ENCODE measurements at places on chromosomes 5 and 9.

DNA sequence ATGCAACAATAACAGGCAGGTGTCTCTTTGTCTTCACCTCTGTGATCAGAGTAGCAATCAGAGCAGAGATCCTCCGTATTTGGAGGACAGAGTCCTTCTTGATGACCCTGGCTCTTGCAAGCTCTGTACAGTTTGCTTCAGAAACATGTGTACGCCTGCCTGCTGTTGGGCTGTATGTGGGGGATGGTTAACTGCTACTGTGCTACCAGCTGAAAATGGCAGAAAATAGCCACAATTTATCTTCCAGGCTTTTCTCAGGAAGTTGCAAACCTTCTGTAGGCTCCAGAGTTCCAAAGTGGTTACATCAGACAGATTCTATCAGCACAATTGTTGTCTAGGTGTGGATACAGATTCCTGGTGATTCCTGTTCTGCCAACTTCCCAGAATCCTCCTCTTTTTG, 35.5 kb downstream of the DDX46 start:
- peaks cover 60% of the 10 kb centered on the region for H3K36me3 ChIP-seq
- H3K27ac ChIP-seq: no peak overlapping the region
- H3K4me1 ChIP-seq: no peaks in the 10 kb centered on the region

DNA sequence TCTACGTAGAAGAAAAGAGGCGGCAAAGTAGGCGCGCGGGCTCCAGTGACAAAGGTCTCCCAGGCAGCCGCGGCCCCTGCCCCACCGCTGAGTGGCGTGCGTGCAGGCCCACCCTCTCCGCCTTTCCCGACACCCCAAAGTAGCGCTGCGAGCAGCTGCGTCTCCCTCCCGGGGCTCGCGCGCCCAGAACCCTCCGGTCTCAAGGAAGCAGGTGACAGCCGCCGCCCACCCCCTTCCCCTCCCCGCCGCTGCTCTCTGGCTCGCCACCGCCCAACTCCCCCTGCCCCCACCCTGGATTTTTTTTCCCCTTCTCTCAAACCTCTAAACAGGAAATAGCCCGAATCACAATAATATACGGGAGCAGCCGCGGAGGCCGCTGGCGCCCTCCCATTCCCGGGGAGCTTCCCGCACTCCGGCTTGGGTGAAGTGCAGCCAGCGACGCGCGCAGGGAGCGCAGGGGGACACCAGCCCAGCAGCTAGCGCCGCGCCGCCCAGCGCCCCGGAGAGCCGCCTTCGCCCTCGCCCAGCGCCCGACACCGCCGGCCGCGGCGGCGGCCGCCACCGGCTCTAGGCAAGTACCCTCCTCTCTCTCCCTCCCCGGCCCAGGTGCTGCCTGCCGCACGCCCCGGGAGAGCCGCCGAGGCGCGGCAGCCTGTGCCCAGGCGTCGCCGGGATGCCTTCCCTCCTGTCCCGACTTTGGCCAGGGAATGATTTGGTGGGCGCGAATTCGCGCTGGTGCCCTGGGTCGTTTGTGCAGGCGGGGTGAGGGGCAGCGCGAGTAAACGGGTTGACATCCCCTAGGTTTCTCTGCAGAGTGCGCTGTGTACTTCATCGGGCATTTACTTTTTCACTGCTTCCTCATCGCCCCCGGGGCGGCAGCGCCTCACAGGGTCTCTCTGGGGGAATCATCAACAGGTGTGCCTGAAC, 52.7 kb upstream of the TJP2 start:
- H3K27ac ChIP-seq: peak overlapping the region; percentile 87
- H3K27me3 ChIP-seq: no peaks in the 10 kb centered on the region
- peak; percentile 26 for DNase-seq
- peaks cover 19% of the 10 kb centered on the region for H3K4me1 ChIP-seq
- no peaks in the 10 kb centered on the region for H3K36me3 ChIP-seq

DNA sequence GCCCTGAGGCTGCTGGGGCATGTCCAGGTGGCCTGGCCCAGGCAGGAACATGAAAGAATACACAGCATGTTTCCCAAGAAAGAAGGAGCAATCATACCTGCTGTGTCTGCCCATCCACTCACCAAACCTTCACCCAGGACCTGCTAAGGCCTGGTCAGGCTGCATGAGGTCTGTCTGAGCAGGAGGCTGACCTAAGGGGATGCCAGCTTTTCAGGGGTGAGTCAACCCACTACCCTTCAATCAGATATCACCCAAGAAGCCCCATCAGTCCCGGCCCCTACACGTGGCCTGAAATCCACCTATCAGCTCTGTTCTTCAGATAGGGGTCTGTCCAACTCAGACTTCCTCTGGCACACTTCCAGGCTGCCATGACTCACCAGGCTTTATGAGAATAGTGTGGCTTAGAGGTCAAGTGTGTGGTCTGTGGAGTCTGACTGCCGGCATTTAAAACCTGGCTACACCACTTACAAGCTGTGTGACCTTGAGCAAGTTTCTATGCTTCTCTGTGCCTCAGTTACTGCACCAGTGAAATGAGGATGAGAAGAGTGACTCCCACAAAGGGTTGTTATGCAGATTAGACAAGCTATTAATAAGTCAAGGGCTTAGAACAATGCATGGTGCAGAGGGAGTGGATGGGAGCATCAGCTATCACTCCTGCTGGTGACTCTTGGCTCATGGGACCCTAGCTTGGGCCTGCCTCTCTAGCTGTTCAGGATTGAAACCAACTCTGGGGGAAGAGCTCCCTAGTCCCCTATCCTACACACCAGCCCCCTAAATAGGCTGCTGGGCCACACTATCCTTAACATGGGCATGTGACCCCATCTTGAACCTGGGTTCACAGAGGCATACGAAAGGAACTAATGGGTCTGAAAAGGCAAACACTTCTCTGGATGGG, 130.3 kb downstream of the PAX5 start:
- peaks cover 33% of the 10 kb centered on the region for H3K27me3 ChIP-seq
- no peak overlapping the region for H3K27ac ChIP-seq
- H3K4me3 ChIP-seq: no peak overlapping the region
- H3K4me1 ChIP-seq: peaks cover 4% of the 10 kb centered on the region
- DNase-seq: no peak

DNA sequence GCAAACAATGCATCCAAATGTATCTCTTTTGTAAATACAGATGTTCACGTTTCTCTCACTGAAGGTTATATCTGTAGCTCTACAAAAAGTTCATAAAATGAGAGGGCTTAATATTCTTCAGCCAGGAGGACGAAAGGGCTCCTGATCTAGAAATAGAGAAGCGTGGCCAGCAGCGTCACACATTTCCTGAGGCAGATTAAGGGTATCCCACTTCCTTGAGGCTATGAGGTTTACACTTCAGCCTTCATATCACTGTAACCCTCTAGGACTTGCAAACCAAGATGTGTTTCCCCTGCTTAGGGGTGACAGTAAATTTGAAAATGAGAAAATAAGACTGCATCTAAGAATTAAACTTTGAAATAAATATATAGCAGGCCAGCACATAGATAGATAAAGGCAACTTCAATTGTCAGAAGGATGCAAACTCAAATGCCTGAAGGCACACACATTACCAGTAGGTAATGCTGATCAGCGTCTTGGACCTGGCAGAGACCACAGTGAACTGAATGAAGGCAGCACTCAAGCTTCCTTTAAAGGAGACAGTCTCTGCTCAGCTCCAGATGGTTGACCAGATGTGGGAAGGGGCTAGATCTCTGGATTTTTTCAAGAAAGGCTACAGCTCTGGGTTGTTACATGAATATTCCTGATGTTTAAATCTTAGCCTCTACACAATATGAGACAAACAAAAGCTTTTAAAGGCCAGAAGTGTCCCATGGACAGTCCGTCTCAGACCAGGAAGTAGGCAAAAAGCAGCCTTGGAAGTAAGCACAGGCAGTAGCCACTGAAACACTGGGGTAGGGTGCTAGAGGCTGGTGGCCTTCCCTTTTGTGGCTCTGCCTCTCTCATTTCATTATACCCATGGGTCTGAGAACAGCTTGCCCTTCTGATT, 197.7 kb downstream of the MCTP1 start:
- no peaks in the 10 kb centered on the region for H3K4me1 ChIP-seq
- no peak for DNase-seq
- H3K36me3 ChIP-seq: no peaks in the 10 kb centered on the region

GRCh38 chr9:79300068-79300467, 271.7 kb upstream of the TLE4 start:
- H3K27ac ChIP-seq: no peak overlapping the region
- H3K27me3 ChIP-seq: peaks cover 4% of the 10 kb centered on the region
- no peaks in the 10 kb centered on the region for H3K36me3 ChIP-seq
- no peak for DNase-seq

GRCh38 chr5:92879806-92880543, 701.0 kb downstream of the NR2F1-AS1 start:
- H3K4me3 ChIP-seq: no peak overlapping the region
- DNase-seq: no peak
- no peak overlapping the region for H3K27ac ChIP-seq
- no peaks in the 10 kb centered on the region for H3K4me1 ChIP-seq
- H3K27me3 ChIP-seq: no peaks in the 10 kb centered on the region
- no peaks in the 10 kb centered on the region for H3K36me3 ChIP-seq

GRCh38 chr5:180093651-180094382, 22.3 kb upstream of the RNF130 start:
- no peak overlapping the region for H3K4me3 ChIP-seq
- H3K4me1 ChIP-seq: peaks cover 10% of the 10 kb centered on the region
- DNase-seq: no peak
- H3K36me3 ChIP-seq: no peaks in the 10 kb centered on the region
- peaks cover 9% of the 10 kb centered on the region for H3K27me3 ChIP-seq

DNA sequence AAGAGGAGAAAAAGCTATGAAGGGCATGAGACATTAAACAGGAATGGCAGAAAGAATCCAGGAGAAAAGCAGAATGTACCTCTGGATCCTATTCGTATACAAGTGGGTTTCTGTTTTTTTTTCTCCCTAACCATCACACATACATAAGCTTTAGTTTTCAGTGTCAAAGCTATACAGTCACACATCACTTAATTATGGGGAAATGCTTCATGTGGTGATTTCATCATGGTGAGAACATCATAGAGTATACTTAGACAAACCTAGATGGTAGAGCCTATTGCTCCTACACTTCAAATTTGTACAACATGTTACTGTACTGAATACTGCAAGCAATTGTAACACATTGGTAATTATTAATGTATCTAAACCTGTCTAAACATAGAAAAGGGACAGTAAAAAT, 290.6 kb downstream of the AOPEP start:
- no peak overlapping the region for H3K4me3 ChIP-seq
- DNase-seq: no peak
- no peak overlapping the region for H3K27ac ChIP-seq
- no peaks in the 10 kb centered on the region for H3K27me3 ChIP-seq

- H3K4me1 ChIP-seq: no peaks in the 10 kb centered on the region
- no peak overlapping the region for H3K4me3 ChIP-seq
- H3K36me3 ChIP-seq: no peaks in the 10 kb centered on the region
- no peak for DNase-seq
Observed at GRCh38 chr5:106189121-106189809, 1481.5 kb downstream of the EFNA5 start.

DNA sequence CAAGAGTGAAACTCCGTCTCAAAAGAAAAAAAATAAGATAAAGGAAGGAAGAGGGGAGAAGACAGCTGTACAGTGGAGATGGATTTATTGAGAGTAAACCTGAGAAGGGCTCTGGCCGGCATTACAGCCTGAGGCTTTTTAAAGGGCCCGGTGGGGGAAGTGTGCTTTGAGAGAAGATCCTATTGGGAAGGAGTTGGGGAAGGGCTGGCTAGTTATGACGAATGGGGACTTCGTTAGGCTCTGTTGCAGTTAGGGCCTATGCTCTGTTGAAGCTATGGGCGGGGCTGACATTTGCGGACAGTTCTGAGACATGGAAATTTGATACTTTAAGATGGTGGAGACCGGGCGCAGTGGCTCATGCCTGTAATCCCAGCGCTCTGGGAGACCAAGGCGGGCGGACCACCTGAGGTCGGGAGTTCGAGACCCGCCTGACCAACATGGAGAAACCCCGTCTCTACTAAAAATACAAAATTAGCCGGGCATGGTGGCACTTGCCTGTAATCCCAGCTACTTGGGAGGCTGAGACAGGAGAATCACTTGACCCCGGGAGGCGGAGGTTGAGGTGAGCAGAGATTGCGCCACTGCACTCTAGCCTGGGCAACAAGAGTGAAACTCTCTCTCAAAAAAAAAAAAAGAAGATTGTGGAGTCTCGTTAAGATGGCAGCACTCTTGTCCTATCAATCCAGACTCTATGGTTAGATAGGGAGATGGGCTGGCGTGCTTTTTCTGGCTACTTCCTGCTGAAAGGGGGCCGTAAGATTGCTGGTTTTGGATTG, 33.2 kb downstream of the C9orf50 start:
- DNase-seq: no peak
- no peak overlapping the region for H3K4me3 ChIP-seq
- peaks cover 50% of the 10 kb centered on the region for H3K4me1 ChIP-seq
- peaks cover 15% of the 10 kb centered on the region for H3K27me3 ChIP-seq

GRCh38 chr5:78661044-78661443, 12.5 kb upstream of the LHFPL2 start:
- H3K36me3 ChIP-seq: no peaks in the 10 kb centered on the region
- no peak for DNase-seq
- H3K4me1 ChIP-seq: no peaks in the 10 kb centered on the region
- H3K27me3 ChIP-seq: peaks cover 27% of the 10 kb centered on the region
- no peak overlapping the region for H3K4me3 ChIP-seq
- H3K27ac ChIP-seq: no peak overlapping the region

- H3K27ac ChIP-seq: no peak overlapping the region
- H3K4me1 ChIP-seq: peaks cover 6% of the 10 kb centered on the region
- H3K36me3 ChIP-seq: no peaks in the 10 kb centered on the region
- no peak overlapping the region for H3K4me3 ChIP-seq
Observed at GRCh38 chr5:74205767-74206578, 434.6 kb downstream of the ENC1 start.

GRCh38 chr5:168132241-168132641, 159.2 kb upstream of the WWC1 start:
- no peaks in the 10 kb centered on the region for H3K4me1 ChIP-seq
- H3K36me3 ChIP-seq: no peaks in the 10 kb centered on the region
- no peaks in the 10 kb centered on the region for H3K27me3 ChIP-seq
- DNase-seq: no peak
- H3K4me3 ChIP-seq: no peak overlapping the region

GRCh38 chr5:34013547-34013946, 5.7 kb upstream of the AMACR start:
- DNase-seq: no peak
- peaks cover 2% of the 10 kb centered on the region for H3K36me3 ChIP-seq
- no peaks in the 10 kb centered on the region for H3K27me3 ChIP-seq
- peaks cover 12% of the 10 kb centered on the region for H3K4me1 ChIP-seq

DNA sequence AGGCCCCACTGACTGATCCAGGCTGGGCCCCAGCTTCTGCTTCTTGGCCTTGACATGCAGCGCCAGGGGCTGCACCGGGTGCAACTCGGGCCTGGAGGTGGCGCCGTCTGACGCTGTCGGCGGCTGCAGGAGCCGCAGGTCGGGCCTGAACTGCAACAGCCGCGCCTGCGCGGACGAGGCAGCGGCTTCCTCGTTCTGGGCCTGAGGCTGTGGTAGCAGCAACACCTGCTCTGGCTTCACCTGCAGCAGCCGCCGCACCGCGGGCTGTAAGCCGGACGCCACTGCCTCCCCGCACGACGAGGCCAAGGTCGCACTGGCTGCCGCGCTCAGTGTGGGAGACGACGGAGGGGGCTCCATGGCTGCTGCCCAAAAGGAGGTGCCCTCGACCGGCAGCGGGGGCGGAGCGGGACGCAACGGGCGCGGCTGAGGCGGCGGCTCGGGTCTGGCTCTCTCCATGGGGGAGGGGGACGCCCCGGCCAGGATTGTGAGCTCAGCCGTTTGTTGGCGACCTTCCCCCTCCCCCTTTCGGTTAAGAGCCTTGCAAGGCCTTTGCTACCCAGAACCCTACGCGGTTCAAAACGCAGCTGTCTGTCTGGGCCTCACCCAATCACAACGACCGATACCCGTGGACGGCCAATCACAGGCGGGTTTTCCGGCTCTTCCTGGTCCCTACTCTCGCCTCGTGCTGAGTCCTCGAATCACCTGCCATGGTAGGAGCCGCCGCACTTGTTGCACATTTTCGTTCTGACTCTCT, 438 bp downstream of the SOX30 start:
- peaks cover 16% of the 10 kb centered on the region for H3K4me1 ChIP-seq
- DNase-seq: peak; percentile 80
- H3K27ac ChIP-seq: peak overlapping the region; percentile 85

Measured in activated CD4-positive, alpha-beta T cell treated with anti-CD3 and anti-CD28 coated beads, Interleukin-2, amount 10 ng/mL, durations not matched to agents 7 days and 5 days (primary cell).